ENCODE measurements at places on chromosomes 13 and 19.

- DNase-seq = no peak
Measured at GRCh38 chr19:50500753-50501151, 10.2 kb downstream of the JOSD2 start.

- no peak for DNase-seq
Measured at GRCh38 chr19:5690955-5691821, 1.1 kb downstream of the RPL36 start.

DNA sequence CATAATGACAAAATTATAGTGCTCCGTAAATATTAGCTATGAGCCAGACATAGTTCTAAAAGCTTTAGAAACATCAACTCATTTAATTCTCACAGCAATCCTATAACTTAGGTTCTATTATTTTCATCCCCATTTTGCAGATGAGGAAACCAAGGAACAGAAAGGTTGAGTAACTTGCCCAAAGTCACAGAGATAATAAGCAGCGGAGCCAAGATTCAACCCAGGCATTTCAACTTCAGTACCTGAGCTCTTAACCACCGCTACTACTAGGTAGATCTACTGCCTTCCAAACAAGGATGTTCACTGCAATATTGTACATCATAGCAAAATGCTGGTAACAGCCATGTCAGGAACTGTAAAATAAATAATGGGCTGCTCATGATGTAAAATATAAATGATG lies 39.9 kb downstream of the ELF1 start:
- no peak for DNase-seq

DNA sequence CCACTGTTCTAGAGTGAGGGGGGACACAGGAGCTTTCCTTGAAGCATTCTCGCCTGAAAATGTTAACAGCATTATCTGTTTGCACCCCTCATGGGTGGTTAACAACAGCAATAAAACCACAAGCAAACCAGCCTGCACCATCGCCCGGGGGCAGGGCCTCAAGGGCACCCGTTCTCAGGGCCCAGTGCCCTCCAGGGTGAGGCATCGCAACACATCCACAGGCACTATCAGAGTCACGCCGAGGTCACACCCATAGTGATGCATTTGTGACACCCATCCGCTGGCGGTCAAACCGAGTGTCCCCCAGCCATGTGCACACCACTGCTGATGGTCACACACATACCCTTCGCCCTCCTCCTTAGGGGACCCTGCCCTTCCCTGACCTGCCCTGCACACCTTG lies 4.6 kb downstream of the FUT5 start:
- DNase-seq = no peak

GRCh38 chr19:33374236-33374714 lies 766 bp downstream of the CEBPG start:
- no peak for DNase-seq

DNA sequence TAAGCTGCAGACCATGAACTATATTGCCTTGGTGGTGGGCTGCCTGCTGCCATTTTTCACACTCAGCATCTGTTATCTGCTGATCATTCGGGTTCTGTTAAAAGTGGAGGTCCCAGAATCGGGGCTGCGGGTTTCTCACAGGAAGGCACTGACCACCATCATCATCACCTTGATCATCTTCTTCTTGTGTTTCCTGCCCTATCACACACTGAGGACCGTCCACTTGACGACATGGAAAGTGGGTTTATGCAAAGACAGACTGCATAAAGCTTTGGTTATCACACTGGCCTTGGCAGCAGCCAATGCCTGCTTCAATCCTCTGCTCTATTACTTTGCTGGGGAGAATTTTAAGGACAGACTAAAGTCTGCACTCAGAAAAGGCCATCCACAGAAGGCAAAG lies 53.7 kb downstream of the CYSLTR2 start:
- DNase-seq = no peak

DNA sequence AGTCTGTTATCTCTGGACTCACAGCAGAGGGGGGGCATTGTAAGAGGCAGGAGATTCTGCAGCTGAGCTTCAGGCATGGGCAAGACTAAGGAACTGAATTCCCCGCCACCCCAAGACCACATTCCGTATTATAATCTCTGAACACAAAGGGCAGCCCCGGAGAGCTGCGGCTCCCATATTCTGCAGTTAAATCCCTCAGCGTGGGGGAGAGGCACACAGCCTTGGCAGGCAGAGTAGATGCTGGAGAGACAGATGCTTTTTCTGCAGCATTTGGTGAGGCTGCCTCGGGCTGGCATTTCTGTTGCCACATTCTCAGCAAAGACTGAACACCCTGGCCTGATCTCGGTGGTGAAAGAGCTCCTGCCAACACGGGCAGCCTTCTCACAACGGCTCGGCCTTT lies 12.9 kb downstream of the CHAF1A start:
- no peak for DNase-seq

DNA sequence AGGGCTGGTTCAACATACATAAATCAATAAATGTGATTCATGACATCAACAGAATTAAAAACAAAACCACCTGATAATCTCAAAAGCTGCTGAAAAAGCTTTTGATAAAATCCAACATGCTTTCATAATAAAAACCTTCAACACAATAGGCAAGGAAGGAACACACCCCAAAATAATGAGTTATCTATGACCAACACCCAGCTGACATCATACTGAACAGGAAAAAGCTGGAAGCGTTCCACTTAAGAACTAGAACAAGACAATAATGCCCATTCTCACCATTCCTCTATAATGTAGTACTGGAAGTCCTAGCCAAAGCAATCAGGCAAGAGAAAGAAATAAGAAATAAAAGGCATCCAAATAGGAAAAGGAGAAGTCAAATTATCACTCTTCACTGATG lies 116.2 kb upstream of the FREM2 start:
- DNase-seq = no peak

DNA sequence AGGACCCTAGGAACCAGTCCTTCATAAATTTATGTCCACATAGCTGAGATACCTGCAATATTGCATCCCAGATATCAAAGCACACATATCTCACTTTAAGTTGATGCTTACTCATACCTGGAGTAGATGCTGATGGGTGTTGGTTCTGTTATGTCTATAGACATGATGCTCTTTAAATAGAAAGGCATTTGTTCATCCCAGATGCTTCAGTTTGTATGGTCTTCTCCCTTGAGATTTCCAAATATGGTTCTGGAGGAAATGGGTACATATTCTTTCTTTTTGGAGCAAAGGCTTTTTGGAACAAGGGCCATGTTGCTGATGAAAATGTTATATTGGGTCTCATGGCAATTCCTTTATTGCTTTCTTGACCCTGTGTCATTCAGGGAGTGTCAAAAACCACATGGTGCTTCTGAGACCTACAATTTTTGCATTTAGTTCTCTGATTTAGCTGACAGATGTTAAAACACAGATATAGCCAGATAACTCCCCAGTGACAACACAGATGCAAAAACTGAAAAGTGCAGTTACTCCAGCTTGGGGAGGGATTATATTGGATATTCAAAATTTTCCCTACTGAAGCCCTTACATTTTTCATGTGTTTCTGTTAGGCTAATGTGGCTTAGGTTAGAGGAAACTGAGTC lies 211.4 kb downstream of the KCNRG start:
- no peak for DNase-seq

GRCh38 chr13:35732565-35732964 lies 256.1 kb upstream of the MAB21L1 start:
- no peak for DNase-seq

DNA sequence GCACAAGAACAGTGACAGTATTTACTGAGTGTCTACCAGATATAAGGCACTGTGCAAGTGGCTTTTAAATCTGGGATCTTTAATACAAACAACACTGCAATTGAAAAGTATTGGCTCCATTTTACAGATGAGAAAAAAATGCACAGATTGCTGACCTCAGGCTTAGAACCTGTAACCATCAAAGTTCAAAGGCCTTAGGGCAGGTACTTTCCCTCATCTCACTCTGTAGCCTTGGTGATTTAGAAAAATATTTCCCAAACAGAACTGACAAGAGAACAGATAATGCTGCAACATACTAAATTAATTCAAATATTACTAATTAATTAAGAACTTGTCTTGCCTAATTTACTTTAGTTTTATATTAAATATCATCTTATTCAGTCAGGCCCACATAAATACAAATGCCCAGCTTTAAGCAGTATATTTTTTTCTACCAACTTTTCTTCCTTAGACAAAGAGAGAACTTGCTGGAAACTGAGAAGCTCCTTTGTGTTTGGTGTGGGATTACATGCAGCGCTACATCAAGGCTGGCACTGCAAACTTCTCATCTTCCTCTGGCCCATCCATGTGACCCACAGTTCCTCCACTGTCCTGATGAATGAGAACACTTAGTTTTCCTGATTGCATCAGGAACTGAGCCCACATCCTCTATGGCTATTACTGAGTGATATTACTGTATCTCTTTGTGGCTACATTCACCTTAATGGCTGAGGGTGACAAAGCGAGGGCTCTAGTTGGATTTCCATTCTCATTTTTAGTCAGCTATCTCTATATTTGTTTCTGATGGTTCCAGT lies 302.1 kb downstream of the ENOX1 start:
- no peak for DNase-seq

DNA sequence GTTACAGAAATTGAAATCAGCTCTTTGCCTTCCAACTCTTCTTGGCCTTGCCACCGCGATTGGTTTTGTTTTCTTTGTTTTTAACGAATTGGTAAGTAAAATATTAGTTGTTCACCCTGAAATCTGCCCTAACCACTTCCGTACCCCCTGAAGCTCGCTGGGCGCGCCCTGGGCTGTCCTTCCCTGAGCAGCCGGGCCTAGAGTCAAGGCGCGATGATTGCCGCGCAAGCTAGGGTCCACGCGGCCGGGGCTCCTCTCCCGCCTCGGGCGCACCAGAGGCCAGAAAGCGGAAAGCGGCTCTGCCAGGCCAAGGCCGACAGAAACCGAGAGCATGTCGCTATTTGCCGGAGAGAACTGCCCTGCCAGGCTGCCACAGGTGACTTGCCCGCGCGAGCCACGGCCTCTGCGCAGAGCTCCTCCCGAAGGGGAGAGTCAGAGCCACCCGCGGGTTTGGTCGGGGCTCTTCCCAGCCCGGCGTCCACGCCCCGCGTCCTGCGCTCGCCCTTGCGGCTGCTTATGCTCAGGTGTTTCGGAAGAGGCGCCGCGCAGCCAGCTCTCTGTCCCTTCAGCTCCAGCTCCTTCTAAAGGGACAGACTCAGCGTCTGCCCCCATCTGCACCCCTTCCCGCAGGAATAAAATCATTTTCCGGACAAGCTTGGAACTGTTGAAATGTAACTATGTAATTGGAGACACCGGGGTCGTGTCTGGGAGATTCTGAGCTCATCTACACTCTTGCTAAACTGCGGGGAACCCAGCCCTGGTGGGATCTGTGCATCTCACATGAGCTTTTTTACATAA lies 6.6 kb upstream of the CDX2 start:
- DNase-seq = no peak

- DNase-seq = no peak
Measured at GRCh38 chr13:74073274-74073673, 60.9 kb downstream of the KLF12 start.

GRCh38 chr19:54325194-54325621 lies 12.2 kb upstream of the LILRA5 start:
- DNase-seq = no peak

GRCh38 chr19:48806518-48806817 lies 4.4 kb downstream of the BCAT2 start:
- no peak for DNase-seq

GRCh38 chr19:33998739-33999345 lies 173.5 kb upstream of the LSM14A start:
- no peak for DNase-seq

DNA sequence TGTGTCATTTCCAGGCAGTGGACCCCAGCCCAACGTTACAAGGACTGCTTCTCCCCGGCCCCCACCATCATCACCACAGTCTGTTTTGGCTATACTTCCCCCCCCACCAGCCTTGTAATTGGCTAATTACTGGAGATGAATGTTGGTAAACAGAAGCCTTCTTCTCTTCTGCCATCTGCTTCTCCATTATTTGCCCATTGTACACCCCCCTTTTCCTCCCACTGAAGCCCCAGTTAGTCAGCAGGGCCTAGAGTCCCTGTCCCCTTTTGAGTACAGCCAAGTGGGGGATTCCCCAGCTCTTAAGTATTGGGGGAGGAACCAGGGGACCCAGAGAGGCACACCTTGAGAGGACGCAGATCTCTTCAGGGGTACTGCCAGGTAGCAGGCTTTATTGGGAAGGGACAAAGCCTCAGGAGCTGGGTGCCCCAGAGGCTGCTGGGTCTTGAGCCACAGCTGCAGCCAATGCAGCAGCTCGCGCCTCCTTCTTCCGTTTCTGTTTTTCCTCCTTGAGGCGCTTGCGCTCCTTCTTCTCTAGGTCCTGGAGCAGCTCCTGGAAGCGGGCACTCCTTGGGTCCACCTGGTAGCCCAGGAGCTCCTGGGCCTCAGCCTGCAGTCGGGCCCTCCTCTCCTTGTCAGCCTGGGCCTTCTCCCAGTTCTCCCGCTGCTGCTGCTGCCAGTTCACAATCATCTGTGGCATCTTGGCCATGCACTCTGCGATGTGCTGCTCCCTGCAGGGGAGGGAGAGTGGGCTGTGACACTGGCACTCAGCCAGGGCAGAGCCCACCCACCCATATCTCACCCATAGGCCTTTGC lies 3.0 kb downstream of the GADD45GIP1 start:
- no peak for DNase-seq

DNA sequence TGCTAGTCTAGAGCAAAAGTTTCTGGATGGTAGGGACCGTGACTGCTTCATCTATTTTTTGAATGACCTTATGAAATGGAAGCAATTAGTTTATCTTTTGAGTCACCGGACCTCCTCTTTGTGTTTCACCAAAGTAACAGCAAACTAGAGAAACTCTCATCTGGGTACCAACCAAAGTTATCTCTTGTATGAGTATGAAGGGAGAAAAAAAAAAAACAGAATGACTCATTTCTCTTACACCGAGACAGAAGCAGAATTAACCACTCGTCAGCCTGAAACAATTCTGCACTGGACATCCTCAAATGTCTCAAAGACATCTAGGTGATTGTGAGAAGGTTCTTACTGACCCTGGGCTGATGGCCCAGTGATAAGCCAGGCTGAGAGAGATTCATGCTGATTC lies 18.3 kb downstream of the ZNF100 start:
- no peak for DNase-seq

DNA sequence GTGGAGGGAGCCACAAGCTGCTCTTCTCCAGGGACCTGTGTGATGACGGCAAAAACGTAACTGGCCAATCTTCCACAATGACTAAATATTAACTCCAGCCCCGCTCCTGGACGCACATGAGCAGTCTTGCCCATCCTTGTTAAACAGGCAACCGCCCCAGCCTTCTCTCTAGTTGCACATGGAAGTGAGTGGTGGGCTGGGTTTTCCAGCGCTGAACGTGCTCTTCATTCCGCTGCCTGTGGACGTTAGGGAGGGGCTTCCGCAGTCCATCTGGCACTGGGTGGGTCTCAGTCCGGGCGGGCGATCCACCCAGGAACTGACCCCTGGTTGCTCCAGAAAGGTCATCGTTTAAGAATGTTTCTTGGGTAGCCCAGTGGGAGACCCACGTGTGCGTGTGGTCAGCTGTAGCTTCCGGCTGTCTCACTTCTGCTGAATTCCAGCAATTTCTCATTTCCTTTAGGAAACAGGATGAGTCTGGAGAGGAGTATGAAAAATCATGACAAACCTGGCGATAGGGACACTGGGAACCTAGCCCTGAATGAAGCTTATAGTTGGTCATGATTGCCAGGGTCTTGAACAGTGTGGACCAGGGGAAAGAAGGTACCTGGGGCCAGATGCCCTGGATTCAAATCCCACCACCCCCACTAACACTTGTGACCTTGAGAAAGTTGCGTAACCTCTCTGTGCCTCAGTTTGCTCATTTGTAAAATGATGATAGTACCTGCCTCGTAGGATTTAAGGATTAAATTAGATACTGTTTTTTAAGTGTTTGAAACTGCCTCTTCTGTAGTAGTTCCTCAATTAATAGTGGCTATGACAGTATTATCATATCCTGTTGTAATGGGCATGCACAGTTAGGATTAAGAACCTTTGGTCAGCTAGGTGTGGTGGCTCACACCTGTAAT lies 92.6 kb downstream of the SIPA1L3 start:
- no peak for DNase-seq

All from SIG-M5 (cell line).